ENCODE measurements at places on chromosomes 1 and 21.

DNA sequence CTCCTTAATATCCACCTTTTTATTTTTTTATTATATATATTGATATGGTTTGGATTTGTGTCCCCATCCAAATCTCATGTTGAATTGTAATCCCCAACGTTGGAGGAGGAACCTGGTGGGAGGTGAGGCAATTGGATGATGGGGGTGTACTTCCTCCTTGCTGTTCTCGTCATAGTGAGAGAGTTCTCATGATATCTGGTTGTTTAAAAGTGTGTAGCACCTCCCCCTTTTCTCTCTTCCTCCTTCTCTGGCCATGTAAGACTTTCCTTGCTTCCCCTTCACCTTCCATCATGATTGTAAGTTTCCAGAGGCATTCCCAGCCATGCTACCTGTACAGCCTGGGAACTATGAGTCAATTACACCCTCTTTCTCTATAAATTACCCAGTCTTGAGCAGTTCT is 22.7 kb upstream of the CCSAP start:
- no peak for DNase-seq

DNA sequence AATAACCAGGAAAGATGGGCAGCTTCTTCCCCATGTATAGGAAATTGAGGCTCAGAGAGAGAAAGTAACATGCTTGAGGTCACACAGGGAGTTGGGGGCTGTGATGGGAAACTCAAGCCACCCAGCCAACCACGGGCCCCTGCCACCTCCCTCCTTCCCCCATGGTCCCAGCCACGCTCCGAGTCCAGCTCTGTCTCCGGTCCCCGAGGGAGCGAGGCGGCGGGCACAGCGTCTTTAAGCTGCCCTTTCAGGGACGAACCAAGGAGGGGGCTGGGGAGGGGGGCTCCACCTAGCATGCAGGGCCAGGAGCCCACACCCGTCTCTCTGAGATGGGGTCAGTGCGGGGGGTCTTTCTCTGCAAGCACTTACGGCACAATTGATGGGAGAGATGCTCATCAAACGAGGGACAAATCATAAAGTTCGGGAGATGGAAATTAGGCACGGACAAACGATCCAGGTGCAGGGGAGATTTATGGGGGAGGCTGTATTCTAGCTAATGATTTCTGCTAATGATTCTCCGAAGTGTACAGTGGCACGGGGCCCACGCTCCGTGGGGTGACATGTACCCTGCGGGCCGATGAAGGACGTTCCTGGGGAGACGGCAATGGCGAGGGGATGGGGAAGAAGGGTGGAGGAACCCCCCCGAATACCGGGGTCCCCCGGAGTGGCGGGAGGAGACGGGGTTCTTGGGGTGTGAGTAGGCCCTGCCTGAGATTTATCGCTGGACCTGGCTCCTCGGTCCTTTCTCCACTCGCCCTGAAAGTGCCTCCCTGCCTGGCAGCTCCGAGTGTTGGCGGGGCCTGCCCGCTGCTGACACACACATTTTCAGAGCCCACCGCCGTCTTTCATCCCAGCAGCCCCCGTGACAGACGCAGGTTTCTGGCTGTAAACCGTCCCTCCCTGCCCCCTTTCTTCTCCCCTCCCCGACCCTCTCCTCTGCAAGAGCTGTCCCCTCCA is 31.2 kb upstream of the CASZ1 start:
- DNase-seq = no peak

- no peak for DNase-seq
Observed at GRCh38 chr1:217482356-217483102, 148.4 kb downstream of the GPATCH2 start.

DNA sequence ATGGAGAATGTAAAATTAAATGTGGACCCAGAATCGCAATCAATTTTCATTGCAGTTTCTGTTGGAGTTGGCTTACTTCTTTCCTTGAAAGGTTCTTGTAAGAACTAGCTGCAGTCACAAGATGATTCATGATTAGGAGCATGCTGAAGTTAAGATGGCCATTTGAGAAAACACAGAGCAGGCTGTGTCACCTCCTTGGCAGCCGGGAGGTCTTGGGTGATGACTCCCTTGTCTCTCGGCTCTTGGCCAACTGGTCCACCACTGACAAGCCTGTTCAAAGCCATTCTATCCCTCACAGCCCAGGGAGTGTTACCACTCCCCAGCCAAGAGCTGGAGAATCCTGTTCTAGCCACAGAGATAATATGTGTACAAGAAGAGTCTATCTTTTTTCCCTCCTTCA is 40.6 kb downstream of the OPTC start:
- DNase-seq = no peak

DNA sequence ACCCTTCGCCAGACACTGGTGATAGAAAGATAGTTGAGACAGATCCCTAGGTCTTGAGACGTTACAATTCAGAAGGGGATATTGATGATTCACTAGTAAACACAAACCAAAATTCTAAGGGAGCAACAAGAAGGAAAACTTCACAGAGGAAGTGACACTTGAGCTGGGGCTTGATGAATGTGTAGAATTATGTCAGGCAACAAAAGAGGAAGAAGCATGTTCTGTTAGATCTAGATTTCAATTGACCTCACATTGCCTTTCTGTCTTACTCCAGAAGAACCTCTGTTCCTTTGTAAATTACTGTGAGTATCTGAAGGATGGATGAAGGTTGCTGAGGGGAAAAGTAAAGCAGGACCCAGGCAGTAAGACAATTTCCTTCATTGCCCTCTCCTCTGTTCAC is 328.2 kb downstream of the KCTD3 start:
- no peak for DNase-seq

- DNase-seq = no peak
Observed at GRCh38 chr1:203402629-203403337, 51.9 kb upstream of the FMOD start.

Data from B cell (primary cell).